ENCODE measurements at places on chromosomes 2 and 18.

DNA sequence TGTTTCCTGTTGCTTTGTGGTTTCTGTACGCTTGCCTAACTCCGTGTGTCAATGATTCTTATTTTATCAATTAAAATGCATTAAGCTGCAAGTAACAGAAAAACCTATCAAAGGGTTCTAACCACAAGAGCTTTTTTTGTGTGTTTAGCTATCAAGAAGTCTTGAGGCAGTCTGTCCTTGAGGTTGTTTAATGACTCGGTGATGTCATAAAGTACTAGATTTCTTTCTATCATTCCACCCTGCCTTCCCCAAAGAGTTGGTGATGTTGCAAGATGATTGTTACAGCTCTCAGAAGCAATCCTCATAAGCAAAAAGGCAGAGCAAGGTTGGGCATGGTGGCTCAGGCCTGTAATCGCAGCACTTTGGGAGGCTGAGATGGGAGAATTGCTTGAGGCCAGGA is 51.9 kb upstream of the SPTBN1 start:
- no peak for DNase-seq

- no peak for DNase-seq
Observed at GRCh38 chr2:27736031-27736889, 35.3 kb upstream of the MRPL33 start.

- DNase-seq, result no peak
Observed at GRCh38 chr2:162184359-162184758, 32.3 kb upstream of the GCG start.

GRCh38 chr2:40189881-40190280 is 262.0 kb downstream of the SLC8A1 start:
- no peak for DNase-seq

DNA sequence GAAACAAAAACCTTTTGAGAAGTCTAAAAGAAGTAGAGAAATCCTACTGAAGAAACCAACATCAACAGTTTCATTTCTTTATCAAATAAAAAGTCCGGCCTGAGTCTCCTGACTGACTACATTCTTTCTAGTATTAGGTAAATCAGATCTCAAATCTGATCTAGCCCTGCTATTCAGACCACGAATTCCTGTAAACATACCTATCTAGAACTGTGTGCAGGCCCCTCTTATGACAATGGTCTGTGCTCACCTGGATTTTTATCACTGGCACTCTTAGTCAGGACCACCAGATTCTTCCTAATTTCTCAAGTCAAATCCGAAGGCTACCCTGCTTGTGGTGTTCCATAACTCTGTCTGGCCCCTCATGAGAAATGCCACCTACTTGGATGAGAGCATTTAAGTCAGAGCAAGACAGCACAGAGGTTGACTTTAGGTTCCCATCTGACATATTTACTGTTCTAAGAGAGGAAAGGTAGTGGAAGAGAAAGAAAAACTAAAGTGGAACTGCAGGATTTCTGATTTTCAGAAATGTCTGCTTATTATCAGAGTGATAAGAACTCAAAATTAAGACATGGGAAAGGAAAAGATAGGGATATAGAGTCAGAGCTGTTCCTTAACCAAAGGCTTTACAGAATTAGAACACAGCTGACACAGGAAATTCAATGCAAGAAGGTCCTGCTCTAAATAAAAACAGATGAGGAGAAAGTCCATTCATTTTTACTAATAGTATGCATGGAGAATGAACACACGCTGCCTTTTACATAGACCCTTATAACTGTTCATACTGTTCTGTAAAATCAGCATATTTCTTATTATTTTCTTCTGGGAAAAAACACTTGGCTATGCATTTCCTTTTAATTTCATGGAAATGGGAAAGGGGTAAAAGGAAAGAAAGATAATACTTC is 56.5 kb downstream of the SLC8A1 start:
- DNase-seq, result no peak

GRCh38 chr2:48316753-48317750 is 212.9 kb upstream of the STON1 start:
- no peak for DNase-seq

DNA sequence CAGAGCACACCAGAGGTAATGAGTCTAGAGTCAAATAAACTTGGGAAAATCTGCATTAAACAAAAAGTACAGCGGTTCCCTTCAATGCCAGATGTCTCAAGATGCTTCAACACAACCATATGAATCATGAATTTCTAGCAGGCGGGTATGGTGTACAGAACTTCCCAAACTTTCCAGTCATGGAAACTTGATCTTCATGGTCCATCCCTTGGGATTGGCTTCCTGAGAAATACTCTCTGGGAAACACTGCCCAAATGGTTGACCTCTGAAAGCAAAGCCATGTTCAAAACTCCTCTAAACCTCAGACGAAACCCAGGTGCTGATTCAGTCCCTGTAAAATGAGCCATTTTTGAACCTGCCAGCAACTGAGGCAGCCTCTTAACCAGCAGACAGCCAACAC is 16.4 kb upstream of the TMEM247 start:
- DNase-seq, result no peak

DNA sequence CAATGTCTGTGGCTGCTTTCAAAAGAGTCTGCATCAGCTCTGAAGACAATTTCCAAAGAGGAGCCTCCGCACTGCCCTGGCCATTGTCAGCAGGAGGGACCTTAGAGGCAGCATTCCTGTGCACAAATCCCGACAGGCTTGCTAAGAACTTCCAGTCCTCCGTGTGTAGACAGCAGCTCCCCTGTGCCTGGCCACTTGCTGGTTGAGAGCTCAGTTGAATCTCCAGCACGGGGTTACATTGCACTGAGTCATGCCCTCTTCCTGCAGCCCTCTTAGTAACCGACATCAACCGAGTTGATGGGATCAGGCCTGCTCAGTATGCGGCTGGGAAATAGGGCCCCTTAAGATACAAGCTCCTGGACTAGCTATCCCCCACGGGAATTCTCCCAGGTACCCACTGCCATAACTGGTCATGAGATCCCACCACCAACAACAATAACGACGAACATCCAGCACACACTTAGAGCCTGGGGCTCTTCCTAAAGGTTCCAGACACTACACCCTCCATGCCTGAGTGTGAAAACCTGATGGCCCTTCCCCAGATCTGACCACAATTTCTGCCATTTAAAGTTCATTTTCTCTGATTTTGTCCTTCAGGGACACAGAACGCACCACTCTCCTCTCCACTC is 12.0 kb downstream of the ATP6V1B1 start:
- no peak for DNase-seq

DNA sequence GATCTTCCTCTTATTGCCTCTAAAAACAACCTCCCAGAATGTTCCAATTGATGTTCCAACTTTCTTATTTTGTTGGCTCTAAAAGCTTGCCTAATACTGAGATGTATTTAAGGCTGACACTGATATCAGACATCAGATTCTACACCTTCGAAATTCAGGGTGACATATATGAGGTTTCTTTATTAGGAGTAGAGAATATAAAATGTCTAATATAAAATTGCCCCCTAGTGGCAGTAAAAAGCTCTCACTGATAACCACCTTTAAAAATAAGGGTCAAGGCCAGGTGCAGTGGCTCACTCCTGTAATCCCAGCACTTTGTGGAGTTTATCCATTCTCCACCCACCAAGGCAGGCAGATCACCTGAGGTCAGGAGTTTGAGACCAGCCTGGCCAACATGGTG is 789.7 kb upstream of the SLC39A10 start:
- DNase-seq, result no peak

GRCh38 chr2:200321780-200322534 is 15.5 kb downstream of the SPATS2L start:
- DNase-seq, result no peak

DNA sequence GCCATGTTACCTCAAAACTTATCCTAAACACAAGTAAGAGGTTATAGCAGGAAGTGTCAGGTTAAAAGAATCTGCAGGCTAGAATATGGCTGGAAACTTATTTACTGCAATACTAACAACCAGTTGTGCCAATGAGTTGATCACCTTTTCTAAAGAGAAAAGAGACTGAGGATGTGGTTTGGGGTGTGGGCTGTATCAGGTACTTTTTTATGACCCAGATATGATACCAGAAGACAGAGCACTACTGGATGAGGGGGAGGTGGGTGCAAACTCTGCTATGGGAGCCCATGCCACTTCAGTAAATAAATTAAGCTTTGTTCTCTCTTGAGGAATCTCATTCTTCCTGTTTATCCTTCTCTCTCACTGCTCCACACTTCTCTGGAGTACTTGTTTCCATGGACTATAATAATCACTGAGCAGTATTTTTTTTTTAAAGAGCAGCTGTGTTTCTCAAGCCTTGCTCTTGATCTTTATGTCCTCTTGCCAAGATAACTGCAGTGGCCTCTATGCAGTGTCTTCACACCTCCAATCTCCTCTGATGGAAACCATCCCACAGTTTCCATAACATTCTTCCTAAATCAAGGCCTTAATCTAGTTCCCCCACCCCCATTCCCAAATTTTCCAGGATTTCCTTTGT is 51.2 kb upstream of the NOSTRIN start:
- no peak for DNase-seq

DNA sequence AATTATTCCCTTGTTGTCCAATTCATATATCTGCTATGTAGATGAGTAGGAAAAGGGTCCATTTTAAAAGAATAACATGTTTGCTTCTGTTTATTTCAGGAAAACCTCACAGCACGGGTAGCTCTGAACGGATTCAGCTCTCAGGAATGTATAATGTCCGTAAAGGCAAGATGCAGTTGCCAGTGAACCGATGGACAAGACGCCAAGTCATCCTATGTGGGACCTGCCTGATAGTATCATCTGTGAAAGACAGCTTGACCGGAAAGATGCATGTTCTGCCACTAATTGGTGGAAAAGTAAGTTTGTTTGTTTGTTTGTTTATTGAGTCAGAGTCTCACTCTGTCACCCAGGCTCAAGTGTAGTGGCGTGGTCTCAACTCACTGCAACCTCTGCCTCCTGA is 114.6 kb downstream of the PHLPP1 start:
- DNase-seq, result no peak

- DNase-seq, result no peak
Observed at GRCh38 chr2:102686479-102687439, 67.4 kb downstream of the SLC9A2 start.

DNA sequence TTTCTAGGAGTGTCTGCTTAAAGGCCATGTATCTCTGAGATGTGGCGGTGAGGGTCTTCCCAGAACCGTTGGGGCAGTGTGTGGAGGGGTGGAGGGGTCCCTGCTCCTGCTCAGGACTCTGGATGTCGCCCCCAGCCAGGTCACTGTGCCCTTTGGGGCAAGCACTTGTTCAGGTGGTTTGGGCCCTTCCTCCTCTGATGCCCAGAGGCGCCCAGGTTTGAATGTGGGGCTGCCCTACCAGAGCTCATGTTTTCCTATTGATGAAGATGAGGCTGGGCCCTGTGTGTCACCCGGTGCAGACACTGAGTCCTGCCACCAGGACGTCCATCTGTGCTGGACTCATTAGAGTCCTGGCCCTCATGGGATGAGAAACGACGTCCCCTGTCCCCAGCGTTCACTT is 14.3 kb upstream of the PER2 start:
- DNase-seq, result no peak

DNA sequence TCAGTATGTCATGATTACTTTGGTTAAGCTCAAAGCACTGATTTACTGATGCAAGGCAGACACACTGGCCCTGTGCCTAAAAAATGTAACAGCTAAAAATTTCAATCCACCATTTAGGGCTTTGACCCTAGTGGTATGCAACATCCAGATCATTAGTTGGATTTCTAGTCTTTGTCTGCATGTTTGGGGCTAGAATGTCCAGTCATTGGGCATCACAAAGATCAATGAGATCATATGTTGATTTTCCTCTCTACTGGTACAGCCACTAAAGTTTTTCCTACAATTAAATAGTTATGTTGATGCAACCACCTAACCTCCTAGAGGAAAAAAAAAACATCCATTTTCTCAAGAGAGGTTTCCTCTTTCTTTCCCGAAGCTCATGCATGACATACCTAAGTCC is 53.4 kb upstream of the REV1 start:
- no peak for DNase-seq

GRCh38 chr2:238895891-238896600 is 48.2 kb downstream of the TWIST2 start:
- peak; percentile 65 for DNase-seq

GRCh38 chr18:39840856-39841481 is 2114.1 kb upstream of the PIK3C3 start:
- DNase-seq, result no peak

- DNase-seq, result no peak
Observed at GRCh38 chr18:45282101-45282812, 333.0 kb upstream of the SLC14A2 start.

DNA sequence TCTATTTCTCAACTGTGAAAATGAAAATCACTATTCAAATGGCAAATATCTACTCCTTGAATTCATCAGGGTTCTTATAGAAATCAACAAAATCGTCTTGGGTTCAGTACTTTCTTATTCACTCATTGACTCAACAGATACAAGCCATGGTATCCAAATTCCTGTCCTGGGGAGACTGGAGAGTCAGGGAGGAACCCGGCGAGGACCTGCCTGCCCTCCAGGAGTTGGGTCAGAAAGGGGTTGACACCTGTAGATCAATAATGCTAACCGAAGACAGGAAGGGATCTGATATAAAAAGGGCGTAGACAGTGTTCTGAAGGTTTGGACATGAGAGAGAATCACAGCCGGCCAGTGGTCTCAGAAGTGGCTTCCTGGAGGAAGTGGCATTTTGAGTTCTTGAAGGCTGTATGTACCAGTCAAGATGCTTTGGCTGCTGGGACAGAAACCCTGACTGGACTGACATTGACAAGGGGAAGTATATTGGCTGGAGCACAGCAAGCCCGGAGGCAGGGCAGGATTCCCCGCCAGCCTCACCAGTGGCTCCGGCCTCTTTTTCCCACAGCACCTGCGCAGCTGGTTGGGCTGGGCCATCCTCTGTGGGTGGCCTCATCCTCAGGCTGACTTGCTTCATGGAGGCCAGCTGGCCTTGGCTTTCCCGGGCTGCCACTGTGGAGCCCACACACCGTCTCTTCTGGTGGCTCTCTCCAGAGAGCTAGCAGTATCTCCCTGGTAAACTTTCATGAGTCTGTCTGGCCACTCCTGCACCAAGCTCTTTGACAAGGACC is 3.0 kb downstream of the LRRFIP1 start:
- DNase-seq, result no peak

GRCh38 chr2:180291060-180291459 is 284.0 kb upstream of the CWC22 start:
- DNase-seq, result no peak

DNA sequence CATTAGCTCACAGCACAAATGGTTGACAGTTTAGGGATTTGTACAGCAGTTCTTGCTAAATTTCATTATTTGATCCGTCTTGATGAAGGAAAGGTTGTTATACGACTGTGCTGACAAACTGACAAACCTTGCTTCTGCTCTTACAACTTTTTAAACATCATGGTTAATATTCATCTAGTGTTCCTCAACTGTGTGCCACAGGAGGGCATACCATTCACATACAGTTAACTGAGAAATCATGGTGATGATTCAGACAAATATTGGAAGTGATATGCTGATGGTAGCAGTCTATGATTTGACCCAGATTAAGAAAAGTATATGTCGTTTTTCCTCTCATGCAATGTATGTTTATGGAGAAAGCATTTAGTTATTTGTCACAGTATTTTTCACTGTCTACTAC is 129.8 kb upstream of the FSIP2 start:
- no peak for DNase-seq

GRCh38 chr2:28424799-28425463 is 32.3 kb downstream of the FOSL2 start:
- no peak for DNase-seq

GRCh38 chr2:147327613-147328012 is 517.2 kb upstream of the ACVR2A start:
- no peak for DNase-seq
